ENCODE measurements at places on chromosomes 1 and 21. TPM values are rescaled to one million over a fixed set of nuclear protein-coding genes. Genes with fewer than 3 reads are reported as not detected.

Gene MPL
- not detected for total RNA-seq

Gene MIXL1
- not detected for total RNA-seq

Gene UFC1
- 91.4 TPM for total RNA-seq

Gene CATSPERE
- total RNA-seq: 0.83 TPM

Gene SLC6A9
- 28.3 TPM for total RNA-seq

Gene PDE9A
- total RNA-seq: 19.3 TPM

Gene SPRR2F
- not detected for total RNA-seq

Gene KCNH1
- not detected for total RNA-seq

Gene CSF3R
- total RNA-seq: 0.79 TPM

Gene SLC5A3
- 37.6 TPM for total RNA-seq

Gene GUCA2B
- total RNA-seq: not detected

Gene CD5L
- total RNA-seq: not detected

Gene FNDC5
- not detected for total RNA-seq

Gene ATF6
- 28.4 TPM for total RNA-seq

Gene SLC19A1
- 40.1 TPM for total RNA-seq

Gene MYOM3
- total RNA-seq: not detected

Gene CFAP107
- not detected for total RNA-seq

Gene TMEM240
- total RNA-seq: 1.3 TPM

Gene CHI3L1
- not detected for total RNA-seq

Gene TFF2
- total RNA-seq: not detected

Gene MRPL39
- total RNA-seq: 42.8 TPM

Gene FCGR3B
- 0.30 TPM for total RNA-seq

Gene OLFM3
- total RNA-seq: not detected

Gene NEK2
- total RNA-seq: 41.9 TPM

Measured in activated T-cell treated with anti-CD3 and anti-CD28 coated beads, Interleukin-2, amount 50 U/mL, for 72 hours (primary cell).